ENCODE measurements at places on chromosomes 16 and 17.

- no peak for DNase-seq
Measured at GRCh38 chr16:74565378-74565777, 41.5 kb downstream of the GLG1 start.

DNA sequence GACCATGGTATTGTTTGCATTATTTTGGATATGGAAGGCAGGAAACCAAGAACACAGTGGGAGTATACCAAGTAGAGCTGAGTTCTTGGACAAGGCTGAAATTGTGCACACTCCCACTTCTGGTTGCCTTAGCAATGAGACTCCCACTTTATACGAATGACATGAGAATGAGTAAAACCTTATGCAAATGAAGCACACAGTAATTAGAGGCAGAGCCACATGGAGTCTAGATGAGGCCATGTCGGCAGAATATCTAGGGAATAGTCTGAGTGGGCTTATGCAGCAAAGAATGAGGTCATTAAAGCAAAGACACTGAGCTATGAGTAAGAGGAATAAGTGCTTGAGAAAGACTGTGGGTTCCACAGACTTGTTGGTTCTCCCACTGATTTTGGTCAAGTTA lies 178.7 kb downstream of the GRIN2A start:
- no peak for DNase-seq

GRCh38 chr16:88610909-88611812 lies 27.2 kb upstream of the IL17C start:
- no peak for DNase-seq

GRCh38 chr17:82623707-82624106 lies 24.5 kb downstream of the WDR45B start:
- no peak for DNase-seq

GRCh38 chr17:78240839-78241238 lies 9.4 kb downstream of the TMEM235 start:
- no peak for DNase-seq

GRCh38 chr17:32479074-32479617 lies 7.6 kb upstream of the CDK5R1 start:
- no peak for DNase-seq

DNA sequence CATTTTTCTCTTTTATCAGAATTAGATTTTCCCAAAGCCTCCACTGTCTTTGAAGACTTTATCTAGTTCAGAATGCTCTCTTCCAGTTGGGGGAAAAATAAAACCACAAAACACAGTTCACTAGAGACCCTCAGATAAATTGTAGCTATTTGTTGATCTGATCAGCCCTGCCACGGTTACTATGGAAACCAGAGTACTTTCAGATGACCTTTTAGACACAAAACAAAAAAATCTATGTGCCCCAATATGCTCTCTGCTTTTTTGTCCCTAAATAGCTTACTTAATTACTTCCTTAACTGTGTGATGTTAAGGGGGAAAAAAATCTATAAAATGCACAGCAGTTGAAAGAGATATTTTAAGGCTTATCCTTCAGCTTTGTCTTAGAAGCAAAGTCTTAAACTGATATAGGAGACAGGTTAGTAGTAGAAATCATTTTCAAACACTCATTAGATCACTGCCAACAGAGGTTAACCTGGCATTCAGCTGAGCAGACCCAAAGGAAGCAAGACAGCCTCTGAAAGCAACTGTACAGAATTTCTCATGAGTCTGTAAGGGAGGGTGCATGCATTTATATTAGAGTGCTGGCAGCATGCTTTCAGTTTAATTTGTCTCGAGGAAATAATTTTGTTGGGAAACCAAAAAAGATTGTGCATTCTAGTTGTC lies 129.9 kb upstream of the CACNG5 start:
- DNase-seq = no peak

- DNase-seq = no peak
Measured at GRCh38 chr17:60416368-60416925, 5.8 kb upstream of the CHCT1 start.

All from left forelimb (tissue), 1 donor.